ENCODE measurements at places on chromosomes 5 and 9.

DNA sequence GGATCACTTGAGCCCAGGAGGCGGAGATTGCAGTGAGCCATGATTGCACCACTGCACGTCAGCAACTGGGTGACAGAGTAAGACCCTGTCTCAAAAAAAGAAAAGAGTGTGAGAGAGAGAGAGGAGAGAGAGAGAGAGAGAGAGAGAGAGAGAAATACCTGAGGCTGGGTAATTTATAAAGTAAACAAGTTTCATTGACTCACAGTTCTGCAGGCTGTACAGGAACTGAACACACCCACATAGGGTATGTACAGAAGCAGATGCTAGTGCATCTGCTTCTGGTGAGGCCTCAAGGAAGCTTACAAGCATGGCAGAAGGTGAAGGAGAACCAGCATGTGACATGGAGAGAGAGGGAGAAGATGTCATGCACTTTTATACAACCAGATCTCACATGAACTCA, 46.4 kb upstream of the CHD1 start:
- DNase-seq = no peak

DNA sequence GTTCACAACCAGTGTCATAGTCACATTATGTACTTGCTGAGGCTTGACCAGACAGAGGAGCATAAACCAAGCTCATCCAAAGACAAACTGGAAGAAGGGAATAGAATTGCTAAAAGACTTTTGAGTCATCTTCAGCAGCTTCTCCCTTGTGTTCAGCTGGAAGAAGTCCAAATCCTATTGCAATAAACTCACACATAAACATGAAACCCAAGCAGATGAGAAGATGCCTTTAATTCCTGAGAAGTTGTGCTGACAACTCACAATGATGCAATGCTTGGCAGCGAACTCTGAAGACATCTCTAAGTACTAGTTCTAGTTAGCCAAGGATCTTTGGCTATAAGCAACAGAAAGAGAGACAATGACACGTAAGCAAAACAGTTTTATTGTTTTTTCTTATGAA, 642.1 kb downstream of the KCTD16 start:
- no peak for DNase-seq

- no peak for DNase-seq
Measured at GRCh38 chr5:180532268-180532667, 38.1 kb downstream of the CNOT6 start.

- no peak for DNase-seq
Measured at GRCh38 chr9:97842960-97843359, 10.1 kb upstream of the FOXE1 start.

GRCh38 chr5:179382486-179382885, 37.2 kb upstream of the ADAMTS2 start:
- DNase-seq = no peak

DNA sequence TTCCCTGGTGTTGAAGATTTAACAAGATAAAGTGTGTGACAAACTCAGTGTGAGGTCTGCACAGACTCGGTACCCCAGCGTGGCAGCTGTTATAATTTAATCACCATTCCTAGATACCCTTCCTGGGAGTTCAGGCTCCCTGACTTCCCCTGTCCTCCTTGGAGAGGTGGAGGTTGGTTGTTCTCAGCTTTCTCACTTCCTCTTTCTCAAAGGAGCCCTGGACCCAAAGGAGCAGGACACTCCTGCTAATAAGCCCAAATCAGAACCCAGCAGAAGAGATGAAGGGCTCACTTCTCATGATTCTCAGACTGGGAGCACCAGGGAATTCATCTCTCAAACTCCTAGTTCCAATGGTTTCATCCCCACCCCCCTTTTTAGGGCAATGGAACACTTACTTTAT, 58.2 kb downstream of the GTF3C4 start:
- DNase-seq = no peak

GRCh38 chr9:14260101-14260500, 53.8 kb downstream of the NFIB start:
- DNase-seq = no peak

DNA sequence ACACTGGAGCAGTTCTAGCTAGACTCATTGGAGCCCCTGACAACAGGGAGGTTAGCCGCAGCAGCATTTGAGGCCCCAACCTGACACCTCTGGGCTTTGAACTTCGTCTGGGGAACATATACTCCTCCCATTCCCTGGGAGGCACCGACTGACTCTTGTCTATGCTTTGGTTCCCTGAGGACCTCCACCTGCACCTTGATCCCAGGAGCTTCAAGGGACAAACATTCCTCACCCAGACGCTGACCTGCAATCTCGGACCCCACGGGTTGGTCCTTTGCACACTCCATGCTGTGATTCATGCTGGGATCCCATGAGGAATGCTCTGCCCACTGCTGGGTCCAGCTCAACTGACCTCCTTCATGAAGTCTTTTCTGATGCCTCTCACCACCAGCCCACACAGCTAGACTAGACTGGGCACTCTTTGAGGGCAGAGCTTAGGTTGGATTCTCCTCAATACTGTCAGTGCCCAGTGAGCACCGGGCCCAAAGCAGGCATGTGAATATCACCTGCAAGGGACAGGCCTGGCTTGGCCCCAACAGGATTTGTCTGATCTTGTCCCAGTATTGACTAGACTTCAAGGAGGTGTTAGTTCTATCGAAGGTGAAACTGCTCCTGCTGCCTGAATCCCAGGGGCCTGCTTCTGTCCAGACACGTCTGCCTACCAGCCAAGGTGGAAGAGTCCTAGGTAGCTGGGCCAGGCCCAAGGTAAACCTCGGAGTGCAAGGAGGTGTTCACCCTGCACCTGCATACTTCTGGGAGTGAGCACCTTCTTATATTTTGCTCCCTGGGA, 51.8 kb upstream of the ZBTB43 start:
- DNase-seq = no peak

- no peak for DNase-seq
Measured at GRCh38 chr9:6439051-6439703, 26.2 kb downstream of the UHRF2 start.

- DNase-seq = no peak
Measured at GRCh38 chr9:131633491-131634031, 88.2 kb downstream of the PRRT1B start.

- DNase-seq = no peak
Measured at GRCh38 chr5:173201636-173202265, 33.3 kb downstream of the NKX2-5 start.

GRCh38 chr5:21806943-21807342, 1046.2 kb downstream of the CDH12 start:
- no peak for DNase-seq

GRCh38 chr9:117088786-117089185, 326.1 kb downstream of the ASTN2 start:
- no peak for DNase-seq

DNA sequence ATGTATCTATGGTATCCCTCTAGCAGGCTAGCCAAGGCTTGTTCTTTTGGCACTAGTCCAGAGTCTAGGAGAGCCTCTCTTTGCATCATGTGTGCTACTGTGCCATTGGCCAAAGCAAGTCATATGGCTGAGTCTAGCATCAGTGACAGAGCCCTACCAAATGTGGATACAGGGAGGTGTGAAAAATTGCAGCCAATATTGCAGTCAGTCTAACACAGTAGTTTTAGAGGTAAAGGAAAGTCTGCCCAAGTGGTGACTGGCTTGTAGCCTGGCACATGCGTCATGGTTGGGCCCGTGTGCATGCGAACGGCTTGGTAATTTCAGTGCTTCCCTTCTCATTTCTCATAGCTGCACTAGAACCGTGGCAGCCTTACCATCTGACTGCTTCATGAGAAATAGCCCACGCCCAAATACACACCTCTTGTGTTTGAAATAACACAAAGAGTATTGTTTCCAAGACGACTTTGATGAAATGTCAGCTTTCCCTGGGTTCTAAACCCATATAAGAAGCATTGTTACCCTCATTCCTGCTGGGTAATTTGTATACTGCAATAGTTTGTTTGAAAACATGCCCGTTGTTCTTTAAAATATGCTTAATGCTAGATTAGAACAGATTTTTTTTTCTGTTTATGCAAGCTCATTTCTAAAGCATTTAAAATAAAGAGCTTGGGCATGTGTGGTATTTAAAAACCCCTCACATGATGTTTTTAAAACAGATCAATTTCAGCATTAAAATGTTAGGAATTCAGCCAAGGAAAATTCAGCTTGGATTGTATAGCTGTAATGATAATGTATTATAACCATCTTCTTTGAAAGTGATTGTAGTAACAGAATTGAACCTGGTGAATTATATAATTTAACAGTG, 113.2 kb downstream of the TLE4 start:
- no peak for DNase-seq

- no peak for DNase-seq
Measured at GRCh38 chr5:83844449-83845068, 123.9 kb upstream of the HAPLN1 start.

- DNase-seq = no peak
Measured at GRCh38 chr5:131857388-131857787, 60.6 kb upstream of the FNIP1 start.

DNA sequence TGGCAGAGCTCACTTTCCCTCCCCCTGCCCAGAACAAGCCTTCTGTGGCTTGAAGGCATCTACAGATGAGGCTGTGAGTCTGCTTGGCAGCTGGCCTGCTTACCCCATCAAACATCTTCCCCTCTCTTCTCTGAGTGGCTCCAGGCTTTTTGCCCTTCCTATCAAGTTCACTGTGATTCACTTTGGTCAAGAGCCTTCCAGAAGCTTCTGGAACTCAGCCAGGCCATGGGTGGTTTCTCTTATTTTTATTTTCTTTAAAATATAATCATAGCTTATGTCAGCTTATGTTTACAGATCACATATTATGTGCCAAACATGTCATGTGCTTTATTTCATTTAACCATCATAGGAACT, 267.0 kb downstream of the SEC61B start:
- DNase-seq = no peak

DNA sequence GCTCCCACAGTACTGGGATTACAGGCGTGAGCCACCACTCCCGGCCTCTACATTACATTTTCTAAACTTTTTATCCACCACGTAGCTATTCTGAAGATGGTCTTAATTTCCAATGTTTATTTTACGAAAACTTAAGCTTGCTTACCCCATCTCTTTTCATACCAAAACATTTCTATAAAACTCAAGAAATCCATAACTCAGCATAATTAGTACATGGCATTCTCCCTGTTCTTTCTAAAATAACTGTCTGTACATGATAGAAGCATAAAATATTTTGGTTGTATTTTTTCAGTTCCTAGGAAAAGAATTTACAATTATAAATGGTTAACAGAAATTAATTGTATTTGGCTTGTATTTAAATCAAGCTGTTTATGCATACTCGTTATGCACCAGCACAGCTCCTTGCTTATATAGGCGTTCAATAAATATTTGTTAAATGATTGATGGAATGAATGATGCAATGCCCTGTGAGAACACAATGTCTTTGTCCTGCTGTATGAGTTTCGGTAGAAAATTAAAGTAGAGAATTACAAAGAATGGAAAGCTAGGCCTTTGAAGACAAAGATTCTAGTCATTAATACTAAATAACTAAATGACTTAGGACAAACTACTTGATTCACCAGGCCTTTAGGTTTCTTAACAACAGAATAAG, 384.2 kb downstream of the EFNA5 start:
- no peak for DNase-seq

- no peak for DNase-seq
Measured at GRCh38 chr9:70534471-70534870, 120.0 kb upstream of the KLF9 start.

GRCh38 chr9:114804505-114804904, 1.3 kb downstream of the TNFSF15 start:
- DNase-seq = no peak

DNA sequence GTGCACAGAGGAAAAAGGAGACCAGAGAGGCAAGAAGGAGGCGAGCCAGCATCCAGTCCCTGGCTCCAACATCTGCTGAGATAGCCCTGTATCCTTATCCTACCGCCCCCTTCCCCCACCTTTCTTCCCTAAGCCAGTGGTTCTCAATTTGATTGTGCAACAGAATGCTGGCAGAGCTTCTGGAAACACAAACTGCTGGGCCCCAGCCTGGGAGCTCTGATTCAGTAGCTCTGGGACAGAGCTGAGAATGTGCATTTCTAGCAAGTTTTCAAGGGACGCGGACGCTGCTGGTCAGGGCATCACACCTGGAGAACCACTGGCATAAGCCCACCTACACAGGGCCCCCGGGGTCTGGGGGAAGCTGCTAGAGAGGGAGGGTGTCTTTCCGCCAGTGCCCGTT, 21.1 kb downstream of the AK8 start:
- DNase-seq = no peak

DNA sequence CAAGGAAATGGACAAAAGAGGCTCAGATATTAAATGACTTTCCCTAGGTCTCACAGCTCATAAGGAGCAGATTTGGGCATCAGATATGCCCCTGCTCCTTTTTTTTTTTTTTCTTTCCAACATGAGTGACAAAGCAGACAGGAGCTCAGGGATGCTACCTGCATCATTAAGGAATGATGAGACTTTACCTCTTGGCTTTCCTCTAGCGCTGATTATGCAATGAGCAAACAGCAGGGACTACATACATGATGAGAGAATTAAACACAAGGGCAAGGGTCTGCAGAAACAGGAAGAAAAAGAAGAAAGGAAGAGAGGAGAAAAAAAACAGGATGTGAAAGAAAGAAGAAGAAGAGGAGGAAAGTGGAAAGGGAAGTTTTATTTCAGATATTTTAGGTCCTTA, 179.9 kb downstream of the PPP2R2B start:
- DNase-seq = no peak

DNA sequence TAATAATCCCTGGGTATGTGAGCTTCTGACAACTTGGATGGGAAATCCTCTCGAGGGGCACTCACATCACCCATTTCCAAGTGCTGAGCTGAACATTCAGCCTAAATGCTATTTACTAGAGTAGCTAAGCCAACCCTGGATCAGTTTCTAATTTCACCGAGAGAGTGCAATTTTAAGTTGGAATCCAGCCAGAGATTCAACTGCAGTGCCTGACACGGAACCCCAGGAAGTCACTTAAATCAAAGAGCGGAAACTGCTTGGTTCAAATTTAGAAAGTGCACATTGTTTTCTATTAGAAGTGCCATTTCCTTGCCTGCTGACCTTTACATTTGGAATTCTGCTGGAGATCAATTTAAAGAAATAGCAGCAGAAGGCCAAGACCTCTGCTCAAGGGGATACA, 8.8 kb downstream of the SPRY4 start:
- no peak for DNase-seq

- no peak for DNase-seq
Measured at GRCh38 chr9:110426052-110426709, 88.5 kb upstream of the TXNDC8 start.

DNA sequence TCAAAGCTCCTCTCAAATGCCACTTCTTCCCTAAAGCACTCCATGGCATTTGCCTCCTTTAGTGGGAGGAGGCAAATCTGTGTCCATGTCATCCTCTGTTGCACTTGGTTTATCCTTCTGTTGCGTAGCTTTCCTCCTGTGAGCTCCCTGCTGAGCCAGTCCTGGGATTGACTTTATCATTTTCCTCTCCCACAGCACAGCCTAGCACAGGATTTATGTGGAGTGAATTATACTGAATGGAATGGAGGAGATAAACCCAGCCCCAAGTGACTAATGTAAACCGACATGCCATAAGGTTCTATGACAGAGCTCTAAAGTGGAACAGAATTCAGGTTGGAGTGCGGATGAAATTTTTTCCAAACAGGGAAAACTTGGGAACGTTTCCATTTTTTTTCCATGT, 26.4 kb upstream of the TOMM5 start:
- no peak for DNase-seq

- no peak for DNase-seq
Measured at GRCh38 chr9:69122549-69123141, 51.4 kb upstream of the TJP2 start.

Measured in stimulated activated CD8-positive, alpha-beta memory T cell treated with anti-CD3 and anti-CD28 coated beads, Interleukin-2, amount 100 ng/mL, for 48 hours (primary cell).